ENCODE measurements at places on chromosomes 11 and 22. TPM values are rescaled to one million over a fixed set of nuclear protein-coding genes. Genes with fewer than 3 reads are reported as not detected.

- no peak for DNase-seq
- H3K36me3 ChIP-seq: no peaks in the 10 kb centered on the region
- H3K4me3 ChIP-seq: no peak overlapping the region
- no peaks in the 10 kb centered on the region for H3K4me1 ChIP-seq
Observed at GRCh38 chr22:48803171-48803947, 1024.3 kb downstream of the BRD1 start.

Gene APOBEC3G
- 56.7 TPM for total RNA-seq

Gene C11orf54
- total RNA-seq: 19.3 TPM

DNA sequence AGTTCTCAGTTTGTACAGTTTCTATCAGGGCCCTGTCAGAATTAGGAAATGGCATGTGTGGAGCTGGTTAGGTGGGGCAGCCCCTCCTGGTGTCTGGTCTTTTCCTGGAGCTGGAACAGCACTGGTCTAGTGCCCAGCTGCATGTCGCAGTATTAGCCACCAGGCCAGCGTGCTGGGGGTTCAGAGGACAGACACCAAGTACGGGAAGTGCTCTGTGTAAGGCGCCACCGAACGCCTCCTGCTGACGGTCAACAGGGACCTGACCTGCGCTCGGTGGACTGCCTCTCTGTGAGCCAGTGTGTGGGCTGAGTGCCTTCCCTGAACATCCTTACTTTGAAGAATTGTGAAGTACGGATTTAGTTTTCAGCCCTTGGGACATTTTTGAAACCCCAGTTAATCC is 33.9 kb downstream of the AP2A2 start:
- H3K27ac ChIP-seq: no peak overlapping the region
- H3K4me1 ChIP-seq: no peaks in the 10 kb centered on the region
- DNase-seq: no peak
- H3K4me3 ChIP-seq: no peak overlapping the region
- H3K36me3 ChIP-seq: peaks cover 18% of the 10 kb centered on the region
- no peaks in the 10 kb centered on the region for H3K27me3 ChIP-seq

- H3K4me1 ChIP-seq: peaks cover 29% of the 10 kb centered on the region
- no peak for DNase-seq
- peaks cover 1% of the 10 kb centered on the region for H3K27me3 ChIP-seq
- H3K36me3 ChIP-seq: peaks cover 46% of the 10 kb centered on the region
- no peak overlapping the region for H3K4me3 ChIP-seq
- H3K27ac ChIP-seq: no peak overlapping the region
Observed at GRCh38 chr11:65851083-65851579, 6.8 kb downstream of the CFL1 start.

Gene SERPINH1
- 25.3 TPM for total RNA-seq

Measured in activated T-helper 1 cell treated with anti-CD3 and anti-CD28 coated beads, Interleukin-12 subunit alpha, Interleukin-12 subunit beta, Interleukin-2, Interleukin-4 antibody, amounts not matched to agents 30 ng/mL and 10 ng/mL and 1 ng/mL, durations not matched to agents 14 hours and 24 hours and 36 hours (primary cell).